ENCODE measurements at places on chromosomes 5 and 9.
A peak's percentile ranks its signal among the peaks of the same experiment; 100 is the strongest.

DNA sequence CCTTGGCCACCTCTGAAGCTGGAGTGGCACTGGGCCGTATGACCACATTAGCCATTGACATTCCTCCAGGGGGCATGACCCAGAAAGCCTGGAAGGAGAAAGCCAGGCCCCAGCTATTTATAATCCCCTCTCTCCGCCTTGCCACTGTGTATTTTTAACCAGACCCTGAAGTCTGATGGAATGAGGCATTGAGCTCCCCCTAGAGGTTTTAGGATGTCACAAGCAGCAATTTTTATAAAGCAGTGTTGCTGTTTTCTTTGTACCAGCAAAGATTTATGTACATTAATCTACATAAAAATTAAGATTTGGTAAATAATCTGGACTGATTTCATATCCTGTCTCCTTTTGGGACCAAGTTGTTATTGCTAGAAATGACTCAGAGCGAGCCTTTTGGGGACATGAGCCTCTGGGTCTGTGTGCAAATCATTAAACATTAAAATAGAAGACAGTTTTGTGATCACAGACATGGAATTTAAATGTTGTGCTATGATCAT, 127.1 kb downstream of the TRIO start:
- peak; percentile 83 for DNase-seq

GRCh38 chr9:107638521-107639310, 149.1 kb upstream of the KLF4 start:
- DNase-seq: no peak

DNA sequence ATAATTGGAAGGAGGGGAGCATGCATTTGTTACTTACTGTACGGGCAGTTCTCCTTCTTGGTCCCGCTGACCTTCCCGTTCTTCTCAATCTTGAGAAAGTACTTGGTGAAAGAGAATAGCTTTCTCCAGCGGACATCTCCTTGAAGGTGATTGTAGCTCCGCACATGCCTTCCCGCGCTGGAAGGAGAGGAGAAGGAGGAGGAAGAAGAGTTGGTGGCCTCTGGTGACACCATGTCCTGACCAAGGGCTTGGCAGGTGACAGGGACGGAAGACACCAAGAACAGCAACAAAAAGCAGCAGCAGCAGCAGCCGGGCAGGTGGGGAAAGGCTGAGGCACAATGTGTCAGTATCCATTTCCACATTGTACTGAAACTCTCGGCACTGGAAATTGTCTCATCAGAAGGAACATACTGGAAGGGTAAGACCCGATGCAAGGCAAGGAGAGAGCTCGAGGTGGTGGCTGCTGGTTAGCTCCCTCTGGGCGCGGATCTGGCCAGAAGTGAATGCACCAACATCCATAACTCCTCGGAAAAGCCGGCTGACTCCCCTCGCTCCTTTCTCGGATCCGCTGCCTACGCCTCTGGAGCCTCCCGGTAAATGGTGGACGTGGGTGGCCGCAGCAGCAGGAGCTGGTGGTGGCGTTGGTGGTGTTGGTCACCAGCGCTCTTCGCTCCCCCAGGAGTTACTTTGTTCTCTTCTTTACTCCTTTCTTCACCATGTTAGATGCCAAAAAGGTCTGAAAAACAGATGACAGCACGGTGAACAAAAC, 715 bp downstream of the FGF10 start:
- DNase-seq: no peak

GRCh38 chr5:142587354-142587965, 98.4 kb downstream of the FGF1 start:
- DNase-seq: peak; percentile 9

DNA sequence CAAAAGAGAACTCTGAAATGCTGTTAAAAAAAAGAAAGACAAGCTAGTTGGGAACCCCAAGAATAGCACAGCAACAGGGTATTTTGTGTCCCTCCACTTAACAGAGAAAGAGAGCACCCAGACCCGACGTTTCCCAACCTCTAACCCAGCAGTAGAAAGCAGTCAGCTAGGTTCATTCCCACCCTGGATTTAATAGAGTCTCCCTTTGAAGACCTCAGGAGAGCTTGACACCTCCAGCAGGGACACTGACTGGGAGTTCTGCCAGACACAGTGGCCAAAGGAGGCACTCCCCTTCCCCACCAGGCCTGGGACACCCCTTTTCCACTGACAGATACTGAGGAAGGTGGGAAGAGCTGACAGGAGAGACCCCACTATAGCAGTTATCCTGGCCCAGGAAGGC, 337.5 kb upstream of the MSX2 start:
- no peak for DNase-seq

DNA sequence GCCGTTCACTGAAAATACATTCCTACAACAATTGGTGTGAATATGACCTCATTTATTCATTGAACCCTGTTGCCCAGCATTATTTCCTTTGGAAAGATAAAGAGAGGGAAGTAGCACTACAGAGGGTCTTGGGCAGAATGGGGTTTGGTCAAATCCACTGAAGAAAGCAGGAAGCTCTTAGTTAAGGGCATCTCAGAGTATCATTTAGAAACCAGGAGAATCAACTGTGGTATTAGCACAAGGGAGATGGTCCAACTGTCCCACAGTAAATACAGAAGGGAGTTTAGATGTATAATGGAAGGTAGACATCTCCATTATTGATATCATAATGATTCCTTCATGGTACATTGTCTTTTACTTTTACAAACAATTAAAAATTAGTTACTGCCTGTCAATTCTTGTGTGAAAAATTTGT, 47.1 kb downstream of the LIX1 start:
- DNase-seq: no peak

DNA sequence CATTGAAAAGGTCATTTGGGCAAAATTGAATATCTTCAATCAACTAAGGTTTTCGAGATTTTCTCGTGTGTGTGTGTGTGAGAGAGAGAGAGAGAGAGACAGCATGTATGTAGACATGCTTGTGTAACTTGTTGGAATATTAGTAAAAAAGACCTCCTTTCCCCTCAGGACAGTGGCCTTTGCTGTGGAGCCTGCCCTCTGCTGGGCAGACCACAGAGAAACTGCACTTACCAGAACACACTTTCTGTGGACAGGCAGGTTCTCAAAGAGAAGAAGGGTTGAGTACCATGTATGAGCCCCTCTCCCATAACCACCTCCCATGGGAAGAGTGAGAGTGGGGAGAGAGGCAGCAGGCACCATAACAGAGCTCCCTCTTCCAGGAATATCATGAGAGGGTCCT, 45.6 kb downstream of the CFAP90 start:
- no peak for DNase-seq

DNA sequence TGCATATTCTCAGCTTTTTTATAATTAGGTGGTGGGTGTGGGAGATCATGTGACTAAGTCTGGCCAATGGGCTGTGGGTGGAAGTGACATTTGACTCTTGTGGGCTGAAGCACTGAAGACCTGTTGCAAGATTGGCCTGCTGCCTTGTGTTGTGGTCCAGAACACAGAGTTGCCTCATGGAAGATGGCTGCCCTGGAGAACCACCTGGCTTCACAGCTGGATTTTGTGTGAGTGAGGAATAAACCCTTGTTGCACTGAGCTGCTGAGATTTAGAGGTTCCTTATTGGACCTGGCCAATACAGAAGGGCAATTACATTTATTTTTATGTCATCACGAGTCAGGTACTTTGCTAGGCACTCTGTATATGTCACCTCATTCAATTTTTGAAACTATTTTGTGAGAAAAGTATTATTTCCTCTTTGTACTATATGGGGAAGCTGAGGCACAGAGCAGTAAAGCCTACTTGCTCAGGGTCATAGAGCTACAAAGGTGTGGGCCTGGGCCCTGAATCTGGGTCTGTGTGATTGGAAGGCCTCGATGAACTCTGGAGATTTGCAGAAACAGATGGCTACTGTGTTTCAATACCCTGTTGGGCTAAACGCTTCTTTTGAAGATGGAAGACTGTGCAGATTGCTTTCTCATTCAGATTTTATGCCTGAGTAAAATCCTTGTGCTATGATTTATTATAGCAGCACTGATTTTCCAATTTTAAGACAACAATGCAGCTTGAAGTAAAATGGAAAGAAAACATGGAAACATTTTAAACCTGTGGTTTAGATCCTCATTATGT, 71.2 kb upstream of the TBC1D2 start:
- no peak for DNase-seq

Measured in dermis microvascular lymphatic vessel endothelial cell (primary cell).